ENCODE measurements at places on chromosomes 16 and 17. TPM values are rescaled to one million over a fixed set of nuclear protein-coding genes. Genes with fewer than 3 reads are reported as not detected.

GRCh38 chr17:38425031-38425430 lies 3.2 kb upstream of the ARHGAP23 start:
- H3K4me1 ChIP-seq: peaks cover 4% of the 10 kb centered on the region
- H3K4me3 ChIP-seq: no peak overlapping the region
- no peak for DNase-seq
- no peak overlapping the region for H3K27ac ChIP-seq
- H3K36me3 ChIP-seq: no peaks in the 10 kb centered on the region
- H3K27me3 ChIP-seq: peaks cover 38% of the 10 kb centered on the region

DNA sequence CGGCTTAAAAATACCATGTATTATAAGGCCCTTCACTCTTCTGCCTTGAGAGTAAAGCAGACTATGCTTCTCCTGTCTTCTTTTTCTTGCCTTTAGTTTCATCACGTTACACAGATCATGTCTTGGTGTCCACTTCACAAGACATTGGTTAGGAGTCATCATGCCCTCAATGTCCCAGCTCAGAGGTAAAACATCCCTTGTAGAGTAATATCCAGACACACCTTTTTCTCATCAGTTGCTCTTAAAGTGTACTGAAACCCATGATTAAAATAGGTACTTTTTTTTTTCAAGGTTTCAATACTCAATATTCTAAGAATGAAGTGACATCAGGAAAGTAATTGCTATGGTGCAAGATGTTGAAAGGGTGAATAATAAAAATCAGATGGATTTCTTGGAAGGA lies 267.8 kb downstream of the PMP22 start:
- H3K27ac ChIP-seq: no peak overlapping the region
- peaks cover 2% of the 10 kb centered on the region for H3K4me1 ChIP-seq
- H3K4me3 ChIP-seq: no peak overlapping the region
- H3K27me3 ChIP-seq: peaks cover 14% of the 10 kb centered on the region

Gene KRTAP4-5
- total RNA-seq: not detected

Gene VPS35
- total RNA-seq: 112 TPM

GRCh38 chr16:30628628-30629540 lies 18.7 kb upstream of the ZNF689 start:
- peak; percentile 94 for DNase-seq
- H3K36me3 ChIP-seq: no peaks in the 10 kb centered on the region
- H3K27me3 ChIP-seq: no peaks in the 10 kb centered on the region
- H3K27ac ChIP-seq: peak overlapping the region; percentile 57
- peaks cover 4% of the 10 kb centered on the region for H3K4me1 ChIP-seq
- H3K4me3 ChIP-seq: peak overlapping the region; percentile 60

DNA sequence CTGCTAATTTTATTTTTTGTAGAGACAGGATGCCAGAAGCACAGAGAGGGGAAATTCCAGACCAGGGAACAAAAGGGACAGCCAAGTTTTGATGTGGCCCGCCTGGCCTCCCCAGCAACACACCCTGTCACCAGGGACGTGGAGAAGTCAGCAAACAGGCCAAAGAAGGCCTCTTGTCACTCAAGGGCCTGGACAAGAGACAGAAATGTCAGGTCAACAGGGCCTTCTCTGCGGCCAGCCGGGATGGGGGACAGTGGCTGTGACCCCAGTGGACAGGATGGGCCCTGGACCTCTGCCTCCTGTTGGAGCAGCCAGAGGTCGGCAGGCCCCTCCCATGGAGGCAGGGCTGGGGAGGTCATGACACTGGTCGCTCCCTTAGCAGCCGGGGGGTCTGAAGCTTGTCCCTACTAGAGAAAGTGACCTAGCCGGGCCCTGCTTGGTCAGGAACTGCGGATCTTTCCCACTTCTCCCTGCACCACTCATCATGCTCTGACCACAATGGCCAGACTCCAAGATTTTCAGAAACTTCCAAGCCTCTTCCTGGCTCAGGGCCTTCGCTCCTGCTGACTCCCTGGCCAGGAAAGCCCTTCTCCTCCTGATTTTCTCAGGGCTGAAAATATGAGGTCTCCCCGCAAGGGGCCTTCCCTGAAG lies 9.2 kb upstream of the TVP23A start:
- DNase-seq: no peak
- no peak overlapping the region for H3K4me3 ChIP-seq
- H3K27ac ChIP-seq: no peak overlapping the region
- no peaks in the 10 kb centered on the region for H3K4me1 ChIP-seq
- H3K27me3 ChIP-seq: no peaks in the 10 kb centered on the region

Gene OR4D1
- 0.27 TPM for total RNA-seq

DNA sequence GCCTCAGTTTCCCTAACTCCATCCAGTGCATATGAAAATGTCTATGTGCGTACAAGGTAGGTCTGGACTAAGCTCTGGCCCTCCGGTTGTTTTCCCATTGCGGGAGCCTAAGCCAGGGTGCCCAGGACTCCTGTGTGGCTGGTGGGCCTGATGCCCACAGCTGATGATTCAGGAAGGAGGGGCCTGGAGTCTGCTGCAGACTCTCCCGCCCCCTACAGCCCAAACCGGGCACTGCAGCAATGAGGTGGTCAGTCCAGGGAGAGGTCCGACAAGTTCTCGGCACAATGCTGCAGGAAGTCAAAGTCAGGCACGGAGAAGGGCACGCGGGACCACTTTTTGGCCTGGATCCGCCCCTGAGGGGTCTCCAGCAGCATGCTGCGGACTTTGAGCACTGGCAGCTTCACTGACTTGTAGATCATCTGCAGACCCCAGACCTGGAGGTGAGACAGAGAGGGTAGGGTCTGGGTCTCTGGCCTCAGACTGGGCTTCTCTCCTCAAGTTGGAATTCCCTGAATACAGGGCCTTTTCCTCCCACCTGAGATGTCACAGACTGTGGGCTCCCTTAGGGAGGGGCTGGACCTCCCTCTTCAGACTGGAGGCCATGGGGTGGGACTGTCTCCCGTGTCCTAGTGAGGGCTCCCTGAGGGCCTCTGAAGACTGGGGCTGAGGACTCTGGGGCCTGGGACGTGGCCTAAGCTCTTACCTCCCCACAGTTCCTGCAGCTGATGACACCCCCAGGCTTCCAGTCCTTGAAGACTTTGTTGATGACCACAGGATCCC lies 3.4 kb upstream of the ZNF385C start:
- peak; percentile 84 for DNase-seq
- H3K27me3 ChIP-seq: peaks cover 13% of the 10 kb centered on the region
- no peaks in the 10 kb centered on the region for H3K36me3 ChIP-seq
- peaks cover 8% of the 10 kb centered on the region for H3K4me1 ChIP-seq

GRCh38 chr17:39196241-39196807 lies 1.1 kb downstream of the CACNB1 start:
- H3K4me3 ChIP-seq: peak overlapping the region; percentile 74
- H3K27me3 ChIP-seq: no peaks in the 10 kb centered on the region
- H3K27ac ChIP-seq: peak overlapping the region; percentile 69

DNA sequence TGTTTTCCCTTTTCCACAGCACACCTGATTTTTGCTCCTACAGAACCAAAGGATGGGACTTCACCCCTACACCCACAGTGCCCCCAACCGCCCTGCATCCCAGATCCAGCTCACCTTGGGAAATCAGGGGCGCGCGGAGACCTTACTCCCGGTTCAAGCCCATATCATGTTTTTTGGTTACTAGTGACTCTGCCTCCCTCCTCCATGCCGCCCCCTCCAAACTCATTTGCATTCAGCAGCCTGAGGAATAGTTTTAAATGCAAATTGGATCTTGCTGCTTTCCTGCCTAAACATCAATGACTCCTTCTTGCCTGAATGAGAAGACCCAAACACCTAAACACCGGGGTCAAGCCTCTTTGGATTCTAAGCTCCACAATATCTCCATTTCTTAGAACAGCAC lies 331.8 kb downstream of the TMEM114 start:
- H3K27me3 ChIP-seq: no peaks in the 10 kb centered on the region
- H3K4me1 ChIP-seq: no peaks in the 10 kb centered on the region
- no peak for DNase-seq
- no peaks in the 10 kb centered on the region for H3K36me3 ChIP-seq

Gene KRT33A
- total RNA-seq: not detected

Gene SLFN12
- total RNA-seq: 10.7 TPM

Gene HOXB1
- not detected for total RNA-seq

Gene KRT33B
- not detected for total RNA-seq

DNA sequence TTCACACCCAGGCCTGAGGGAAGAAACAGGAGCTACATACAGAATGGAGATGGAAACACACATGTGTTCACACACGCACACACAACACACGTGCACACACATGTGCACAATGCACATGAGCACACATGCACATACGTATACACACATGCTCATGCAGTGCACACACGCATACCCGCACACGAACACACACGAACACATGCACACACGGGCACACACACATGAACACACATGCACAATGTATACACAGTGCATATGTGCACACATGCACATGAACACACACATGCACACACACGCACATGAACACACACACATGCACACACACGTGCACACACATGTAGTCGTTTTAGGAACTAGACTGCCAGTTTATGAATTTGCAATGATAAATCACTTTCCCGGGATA lies 49.3 kb upstream of the CDR2 start:
- no peak overlapping the region for H3K4me3 ChIP-seq
- no peak overlapping the region for H3K27ac ChIP-seq
- peaks cover 34% of the 10 kb centered on the region for H3K36me3 ChIP-seq
- no peaks in the 10 kb centered on the region for H3K27me3 ChIP-seq
- peaks cover 3% of the 10 kb centered on the region for H3K4me1 ChIP-seq
- no peak for DNase-seq

Gene SP6
- 0.12 TPM for total RNA-seq

- H3K4me1 ChIP-seq: no peaks in the 10 kb centered on the region
- no peak overlapping the region for H3K4me3 ChIP-seq
- no peak overlapping the region for H3K27ac ChIP-seq
- H3K36me3 ChIP-seq: no peaks in the 10 kb centered on the region
- no peaks in the 10 kb centered on the region for H3K27me3 ChIP-seq
Observed at GRCh38 chr17:46872421-46872820, 21.0 kb downstream of the WNT9B start.

Gene CPNE7
- total RNA-seq: 7.1 TPM

Gene FAM20A
- not detected for total RNA-seq

DNA sequence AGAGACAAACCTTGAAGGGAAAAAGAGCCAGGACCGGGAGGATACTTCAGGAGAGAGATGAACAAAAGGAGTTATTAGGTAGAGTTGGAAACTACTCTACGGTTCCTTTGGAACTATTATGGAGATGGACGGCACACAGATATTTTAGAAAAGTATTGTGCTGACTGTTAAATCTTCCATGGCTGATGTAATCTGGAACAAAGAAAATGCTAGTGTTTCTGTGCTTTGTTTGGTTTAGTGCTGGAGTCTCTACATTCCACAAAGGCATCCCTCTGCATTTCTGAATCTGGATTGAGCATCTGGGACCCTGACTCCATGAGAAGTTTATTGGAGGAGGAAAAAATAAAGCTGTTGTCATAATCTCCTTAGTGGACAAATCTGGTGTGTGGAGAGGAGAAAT lies 57.2 kb downstream of the RPGRIP1L start:
- no peaks in the 10 kb centered on the region for H3K4me1 ChIP-seq
- H3K4me3 ChIP-seq: no peak overlapping the region
- no peaks in the 10 kb centered on the region for H3K27me3 ChIP-seq
- peaks cover 46% of the 10 kb centered on the region for H3K36me3 ChIP-seq
- DNase-seq: no peak

GRCh38 chr17:82412535-82413520 lies 5.3 kb upstream of the HEXD start:
- peaks cover 5% of the 10 kb centered on the region for H3K36me3 ChIP-seq
- no peak for DNase-seq
- no peak overlapping the region for H3K27ac ChIP-seq
- no peaks in the 10 kb centered on the region for H3K27me3 ChIP-seq
- no peak overlapping the region for H3K4me3 ChIP-seq
- peaks cover 17% of the 10 kb centered on the region for H3K4me1 ChIP-seq

DNA sequence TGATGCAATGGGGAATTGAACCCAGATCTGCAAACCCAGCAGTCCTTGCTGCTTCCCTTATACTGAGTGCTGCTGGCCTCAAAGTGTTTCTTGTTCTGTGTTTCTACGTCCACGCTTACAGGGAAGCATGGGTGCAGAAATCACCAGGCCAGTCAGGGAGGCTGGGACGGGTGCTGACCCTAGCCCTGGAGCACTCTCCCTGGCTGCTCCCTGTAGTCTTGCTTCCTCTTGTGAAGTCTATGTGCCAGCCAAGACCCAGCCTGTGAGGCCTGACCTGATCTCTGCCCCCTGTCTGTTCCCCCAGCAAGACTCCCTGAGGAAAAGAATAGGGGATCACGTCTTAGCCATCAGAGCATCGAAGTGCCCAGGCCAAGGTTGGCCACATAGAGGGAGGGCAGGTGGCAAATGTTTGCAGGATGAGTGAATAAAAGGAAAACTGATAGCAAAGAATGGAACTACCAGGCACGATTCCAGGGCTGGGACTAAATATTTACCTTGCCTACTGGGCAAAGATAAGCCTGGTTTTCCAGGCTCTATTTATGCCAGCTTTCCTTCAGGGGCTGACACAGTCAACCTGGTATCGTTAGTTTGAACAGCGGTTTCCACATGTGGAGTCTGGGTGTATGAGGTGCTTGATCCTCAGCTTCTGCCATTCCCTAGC lies 41.2 kb upstream of the RHOT1 start:
- no peak overlapping the region for H3K27ac ChIP-seq
- H3K4me3 ChIP-seq: no peak overlapping the region
- no peak for DNase-seq
- peaks cover 15% of the 10 kb centered on the region for H3K4me1 ChIP-seq
- no peaks in the 10 kb centered on the region for H3K36me3 ChIP-seq

Gene ABCA9
- total RNA-seq: not detected

Gene GAS7
- total RNA-seq: 0.24 TPM

GRCh38 chr17:74759941-74760340 lies 11.5 kb downstream of the NHERF1 start:
- no peak overlapping the region for H3K4me3 ChIP-seq
- no peaks in the 10 kb centered on the region for H3K27me3 ChIP-seq
- peak overlapping the region; percentile 85 for H3K27ac ChIP-seq

DNA sequence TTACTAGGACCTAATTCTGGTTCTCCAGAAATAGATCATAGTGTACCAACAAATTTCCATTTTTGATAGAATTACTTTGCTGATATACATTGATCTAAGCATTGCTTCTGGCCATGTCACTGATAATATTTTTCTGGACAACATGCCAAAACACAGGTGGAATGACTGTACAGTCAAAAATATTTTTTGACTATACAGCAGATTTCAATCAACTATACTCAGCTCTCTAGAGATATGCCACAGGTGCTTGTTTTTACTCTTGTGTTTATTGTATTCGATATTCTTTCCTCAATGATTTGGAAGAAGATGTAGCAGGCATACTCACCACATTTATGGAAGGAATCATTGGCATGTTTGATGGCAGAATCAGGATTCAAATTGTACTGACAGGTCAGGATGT lies 21.6 kb upstream of the TOX3 start:
- no peaks in the 10 kb centered on the region for H3K36me3 ChIP-seq
- DNase-seq: no peak
- H3K4me3 ChIP-seq: no peak overlapping the region
- no peaks in the 10 kb centered on the region for H3K4me1 ChIP-seq
- no peak overlapping the region for H3K27ac ChIP-seq

Gene DRC7
- total RNA-seq: not detected

- H3K4me3 ChIP-seq: no peak overlapping the region
- H3K36me3 ChIP-seq: no peaks in the 10 kb centered on the region
- H3K4me1 ChIP-seq: peaks cover 6% of the 10 kb centered on the region
- DNase-seq: peak; percentile 43
- no peak overlapping the region for H3K27ac ChIP-seq
Observed at GRCh38 chr16:87926246-87927194, 9.8 kb downstream of the CA5A start.

GRCh38 chr16:85152414-85153030 lies 40.2 kb upstream of the CIBAR2 start:
- H3K27ac ChIP-seq: no peak overlapping the region
- H3K36me3 ChIP-seq: no peaks in the 10 kb centered on the region
- no peak for DNase-seq
- no peaks in the 10 kb centered on the region for H3K27me3 ChIP-seq
- H3K4me3 ChIP-seq: no peak overlapping the region

Gene FADS6
- total RNA-seq: not detected
